CD4-positive, alpha-beta memory T cell (primary cell): ENCODE measurements at places on chromosomes 1 and 21. TPM values are rescaled to one million over a fixed set of nuclear protein-coding genes. Genes with fewer than 3 reads are reported as not detected.

The DUSP23 gene
- total RNA-seq, result 14.5 TPM

The FAM177B gene
- total RNA-seq, result 0.30 TPM

The FGR gene
- 2.7 TPM for total RNA-seq

The SNRNP40 gene
- total RNA-seq, result 58.7 TPM

The NLRP3 gene
- 13.8 TPM for total RNA-seq

The AMPD1 gene
- total RNA-seq, result not detected

The NAV1 gene
- 4.7 TPM for total RNA-seq

The LAMB3 gene
- total RNA-seq, result 0.69 TPM

The IL20 gene
- not detected for total RNA-seq

The SIKE1 gene
- 67.1 TPM for total RNA-seq

The C1orf87 gene
- total RNA-seq, result not detected

The OR14K1 gene
- not detected for total RNA-seq

The TTC24 gene
- total RNA-seq, result 0.84 TPM

The SLC1A7 gene
- total RNA-seq, result not detected

The GSTM3 gene
- 1.2 TPM for total RNA-seq

DNA sequence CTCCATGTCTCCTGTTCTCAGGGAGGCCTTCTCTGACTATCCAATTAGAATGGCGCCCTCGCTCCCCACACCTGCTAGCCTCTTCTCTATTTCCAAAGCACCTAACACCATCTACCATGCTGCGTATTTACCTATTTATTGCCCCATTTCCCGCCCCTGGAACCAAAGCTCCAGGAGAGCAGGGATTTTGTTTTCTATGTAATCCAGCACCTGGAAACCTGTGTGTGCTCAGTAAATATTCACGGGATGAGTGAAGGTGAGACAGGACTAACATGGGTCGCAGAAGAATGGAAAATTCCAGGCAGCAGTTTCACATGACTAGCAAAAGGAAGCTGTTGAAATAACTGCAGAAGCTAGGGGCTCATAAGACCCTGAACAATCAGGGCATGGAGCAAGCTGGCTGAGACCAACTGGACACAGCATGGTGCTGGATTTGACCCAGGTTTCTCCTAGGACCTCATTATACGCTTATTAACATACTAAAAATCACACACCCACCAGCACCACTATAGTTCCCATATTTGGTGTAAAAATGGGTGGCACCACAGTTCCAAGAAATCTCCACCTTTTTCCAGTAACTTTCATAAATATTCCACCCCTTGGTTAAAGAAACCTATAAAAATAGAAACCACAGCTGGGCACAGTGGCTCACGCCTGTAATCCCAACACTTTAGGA, 15.1 kb upstream of the TENT5B start:
- no peaks in the 10 kb centered on the region for H3K4me1 ChIP-seq
- DNase-seq, result no peak
- H3K4me3 ChIP-seq, result no peak overlapping the region
- H3K36me3 ChIP-seq, result no peaks in the 10 kb centered on the region
- no peaks in the 10 kb centered on the region for H3K27me3 ChIP-seq

DNA sequence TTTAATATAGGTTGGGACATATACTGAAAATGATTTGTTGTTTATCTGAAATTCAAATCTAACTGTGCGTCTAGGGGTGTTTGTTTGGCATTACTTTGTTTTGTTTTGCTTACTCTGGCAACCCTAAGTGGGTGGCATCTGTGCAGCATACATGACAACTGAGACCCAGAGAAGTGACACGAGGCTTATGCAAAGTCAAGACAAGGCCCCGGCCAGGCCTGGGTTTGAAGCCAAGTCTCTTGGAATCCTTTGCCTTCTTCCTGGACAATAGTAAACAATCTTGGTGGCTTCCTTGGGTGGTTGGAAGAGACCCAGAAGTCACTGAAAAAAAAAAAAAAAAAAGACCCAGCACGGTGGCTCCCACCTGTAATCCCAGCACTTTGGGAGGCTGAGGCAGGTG, 197.6 kb upstream of the TMEM51 start:
- no peak overlapping the region for H3K4me3 ChIP-seq
- no peaks in the 10 kb centered on the region for H3K27me3 ChIP-seq
- no peaks in the 10 kb centered on the region for H3K4me1 ChIP-seq
- no peak overlapping the region for H3K27ac ChIP-seq
- DNase-seq, result no peak

- no peaks in the 10 kb centered on the region for H3K4me1 ChIP-seq
- H3K4me3 ChIP-seq, result no peak overlapping the region
- DNase-seq, result no peak
- no peaks in the 10 kb centered on the region for H3K27me3 ChIP-seq
- no peaks in the 10 kb centered on the region for H3K36me3 ChIP-seq
Measured at GRCh38 chr1:214824763-214825162, 221.8 kb downstream of the CENPF start.

DNA sequence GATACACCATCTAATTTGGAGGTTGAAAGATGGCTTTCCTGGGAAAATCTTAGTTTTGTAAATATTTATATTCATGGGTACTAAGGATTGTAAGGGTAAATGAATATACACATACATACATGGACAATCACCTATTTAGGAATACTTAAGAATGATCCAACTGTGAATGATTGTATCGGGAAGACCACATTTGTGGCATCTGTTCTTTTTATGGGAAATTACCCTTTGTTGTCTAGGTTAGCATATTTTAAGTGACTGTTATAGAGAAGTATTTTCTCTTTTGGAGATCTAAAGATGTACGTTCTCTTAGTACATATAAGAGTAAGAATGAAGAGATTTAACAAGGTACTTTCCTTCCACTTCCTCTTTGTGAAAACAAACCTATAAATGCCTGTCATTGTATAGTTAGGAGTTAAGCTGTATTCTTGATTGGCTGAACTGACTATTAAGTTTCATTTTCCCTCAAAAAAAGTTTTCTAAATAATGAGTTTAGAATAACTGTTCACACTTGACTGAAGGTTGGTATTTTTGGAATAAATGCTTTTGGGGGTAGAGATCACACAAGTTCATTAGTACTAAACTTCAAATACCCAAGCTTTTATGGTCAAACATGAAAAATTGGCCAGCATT, 26.7 kb downstream of the SNX7 start:
- H3K4me1 ChIP-seq, result no peaks in the 10 kb centered on the region
- H3K4me3 ChIP-seq, result no peak overlapping the region
- no peak for DNase-seq
- no peak overlapping the region for H3K27ac ChIP-seq

- no peak overlapping the region for H3K27ac ChIP-seq
- no peaks in the 10 kb centered on the region for H3K4me1 ChIP-seq
- no peak for DNase-seq
- no peaks in the 10 kb centered on the region for H3K36me3 ChIP-seq
Measured at GRCh38 chr1:162939035-162939434, 78.1 kb upstream of the CCDC190 start.

- no peak overlapping the region for H3K4me3 ChIP-seq
- H3K27ac ChIP-seq, result no peak overlapping the region
- no peaks in the 10 kb centered on the region for H3K4me1 ChIP-seq
- H3K27me3 ChIP-seq, result no peaks in the 10 kb centered on the region
- no peaks in the 10 kb centered on the region for H3K36me3 ChIP-seq
Measured at GRCh38 chr1:29811727-29812407, 575.5 kb downstream of the PTPRU start.

DNA sequence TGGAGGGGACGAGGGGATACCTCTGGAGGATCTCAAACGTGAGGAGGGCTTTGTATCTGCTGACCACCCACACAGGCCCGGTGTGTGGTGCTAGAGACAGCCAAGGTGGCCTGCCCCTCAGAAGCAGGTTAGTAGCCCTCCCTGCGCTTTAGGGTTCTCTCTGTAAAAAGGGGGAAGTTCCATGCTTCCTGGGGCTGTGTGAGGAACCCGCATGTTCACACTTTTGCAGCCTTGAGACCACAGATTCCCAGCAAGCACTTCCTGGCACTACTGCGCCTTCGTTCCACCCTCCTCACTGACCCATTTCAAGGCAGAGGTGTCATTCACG, 7.9 kb upstream of the GUCA2B start:
- H3K27ac ChIP-seq, result no peak overlapping the region
- no peaks in the 10 kb centered on the region for H3K36me3 ChIP-seq
- no peaks in the 10 kb centered on the region for H3K4me1 ChIP-seq
- H3K27me3 ChIP-seq, result no peaks in the 10 kb centered on the region

GRCh38 chr1:115142616-115143015, 53.3 kb upstream of the TSPAN2 start:
- H3K27me3 ChIP-seq, result peaks cover 6% of the 10 kb centered on the region
- DNase-seq, result no peak
- no peak overlapping the region for H3K4me3 ChIP-seq
- H3K4me1 ChIP-seq, result peaks cover 7% of the 10 kb centered on the region
- no peak overlapping the region for H3K27ac ChIP-seq
- no peaks in the 10 kb centered on the region for H3K36me3 ChIP-seq

- H3K4me1 ChIP-seq, result no peaks in the 10 kb centered on the region
- H3K27ac ChIP-seq, result no peak overlapping the region
- H3K36me3 ChIP-seq, result no peaks in the 10 kb centered on the region
- no peak for DNase-seq
- no peak overlapping the region for H3K4me3 ChIP-seq
Measured at GRCh38 chr1:24596401-24596880, 40.6 kb downstream of the NCMAP start.

- no peak overlapping the region for H3K27ac ChIP-seq
- H3K27me3 ChIP-seq, result no peaks in the 10 kb centered on the region
- peaks cover 18% of the 10 kb centered on the region for H3K4me1 ChIP-seq
- no peak overlapping the region for H3K4me3 ChIP-seq
Measured at GRCh38 chr1:23451441-23451840, 26.9 kb upstream of the TCEA3 start.

DNA sequence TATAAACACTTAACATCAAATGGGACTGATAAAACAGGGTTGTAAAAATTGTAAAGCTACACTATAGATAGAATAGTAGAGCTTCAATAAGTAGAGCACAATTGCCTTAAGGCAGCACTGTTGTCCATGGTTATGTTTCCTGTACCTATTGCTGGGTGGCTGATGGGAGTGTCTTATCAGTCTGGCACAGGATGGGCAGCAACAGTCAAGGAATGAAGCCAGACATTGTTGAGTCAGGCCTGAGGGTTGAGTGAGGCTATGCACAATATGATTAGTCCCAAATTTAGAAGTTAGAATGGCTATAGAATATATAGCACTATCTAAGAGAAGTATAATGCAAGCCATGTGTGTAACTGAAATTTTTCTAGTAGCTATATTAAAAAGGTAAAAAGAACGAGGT, 25.0 kb upstream of the CD1D start:
- DNase-seq, result no peak
- no peaks in the 10 kb centered on the region for H3K36me3 ChIP-seq
- H3K27ac ChIP-seq, result no peak overlapping the region
- H3K4me3 ChIP-seq, result no peak overlapping the region

GRCh38 chr1:154117642-154118041, 37.2 kb downstream of the NUP210L start:
- no peak overlapping the region for H3K4me3 ChIP-seq
- no peak overlapping the region for H3K27ac ChIP-seq
- no peaks in the 10 kb centered on the region for H3K27me3 ChIP-seq
- H3K4me1 ChIP-seq, result peaks cover 13% of the 10 kb centered on the region
